ENCODE measurements at places on chromosomes 1 and 21.

DNA sequence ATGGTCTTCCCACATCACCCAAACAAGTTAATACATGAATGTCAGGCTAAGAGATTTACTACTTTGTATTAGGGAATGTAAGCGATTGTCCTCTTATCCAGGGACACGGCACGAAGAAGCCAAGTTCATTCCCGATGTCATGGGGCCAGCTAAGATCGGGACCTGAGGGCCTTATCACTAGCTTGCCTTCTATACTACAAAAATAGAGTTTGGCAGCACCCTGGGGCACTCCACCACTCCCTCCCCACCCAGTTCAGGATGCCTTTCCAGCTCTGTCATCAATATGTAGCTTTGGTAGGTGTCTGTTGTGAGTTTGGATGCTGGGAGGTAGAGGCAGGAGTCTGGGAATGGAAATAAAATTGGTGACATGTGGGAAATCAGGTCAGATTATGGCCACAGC is 197.5 kb downstream of the ATG4C start:
- no peak for DNase-seq

DNA sequence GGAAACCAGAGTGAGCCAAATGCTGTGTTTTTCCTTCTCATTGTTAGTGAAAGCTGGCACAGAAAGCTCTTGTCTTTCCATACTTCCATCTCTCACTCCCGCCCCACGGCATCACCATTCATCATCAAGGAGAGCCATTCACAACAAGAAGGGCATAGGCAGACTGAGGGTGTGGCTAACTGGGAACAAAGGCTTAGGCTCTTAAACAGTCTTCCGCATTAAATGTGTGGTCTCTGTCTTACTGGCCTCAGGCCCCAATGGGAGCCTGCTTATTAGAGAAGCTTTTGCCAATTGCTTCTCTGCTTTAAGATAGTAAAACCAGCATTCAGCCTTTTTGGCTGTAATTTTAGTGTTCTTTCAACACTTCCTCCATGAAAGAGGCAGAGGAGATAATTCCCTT is 51.4 kb downstream of the TNFSF18 start:
- no peak for DNase-seq

DNA sequence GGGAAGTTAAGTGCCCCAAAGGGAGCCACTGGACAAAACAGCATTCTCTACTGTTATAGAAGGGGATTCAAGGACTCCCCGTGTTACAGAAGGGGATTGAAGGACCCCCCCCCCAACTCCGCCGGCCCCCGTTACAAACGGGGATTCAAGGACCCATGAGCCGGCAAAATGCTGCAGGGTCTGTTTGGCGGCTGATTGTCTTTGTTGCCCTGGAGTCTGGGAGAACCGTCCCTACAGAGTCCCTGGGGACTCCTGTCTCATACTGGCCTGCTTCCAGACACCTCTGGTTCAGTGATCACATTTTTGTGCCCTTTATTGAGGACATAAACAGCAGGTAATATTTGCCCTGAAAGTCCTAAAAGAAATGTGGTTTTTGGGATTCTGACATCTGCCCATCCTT is 96.4 kb downstream of the SYF2 start:
- DNase-seq, result no peak

DNA sequence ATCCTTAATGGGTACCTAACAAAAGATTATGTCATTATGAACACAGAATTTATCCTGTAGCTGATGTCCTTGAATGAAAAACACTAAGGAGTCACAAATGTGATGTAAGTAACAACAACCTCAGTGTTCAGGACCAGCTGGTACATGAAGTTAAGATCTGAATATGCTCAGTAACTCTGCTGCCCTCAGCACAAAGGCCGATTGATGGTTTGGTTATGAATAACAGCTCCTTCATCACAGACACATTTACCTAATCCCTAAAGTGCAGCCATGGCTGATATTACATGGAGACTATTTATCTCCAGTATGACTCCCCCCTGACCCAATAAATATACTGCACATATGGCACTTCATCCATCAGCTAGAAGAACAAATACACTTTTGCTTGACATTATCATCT is 75.2 kb downstream of the PLPPR5 start:
- no peak for DNase-seq

DNA sequence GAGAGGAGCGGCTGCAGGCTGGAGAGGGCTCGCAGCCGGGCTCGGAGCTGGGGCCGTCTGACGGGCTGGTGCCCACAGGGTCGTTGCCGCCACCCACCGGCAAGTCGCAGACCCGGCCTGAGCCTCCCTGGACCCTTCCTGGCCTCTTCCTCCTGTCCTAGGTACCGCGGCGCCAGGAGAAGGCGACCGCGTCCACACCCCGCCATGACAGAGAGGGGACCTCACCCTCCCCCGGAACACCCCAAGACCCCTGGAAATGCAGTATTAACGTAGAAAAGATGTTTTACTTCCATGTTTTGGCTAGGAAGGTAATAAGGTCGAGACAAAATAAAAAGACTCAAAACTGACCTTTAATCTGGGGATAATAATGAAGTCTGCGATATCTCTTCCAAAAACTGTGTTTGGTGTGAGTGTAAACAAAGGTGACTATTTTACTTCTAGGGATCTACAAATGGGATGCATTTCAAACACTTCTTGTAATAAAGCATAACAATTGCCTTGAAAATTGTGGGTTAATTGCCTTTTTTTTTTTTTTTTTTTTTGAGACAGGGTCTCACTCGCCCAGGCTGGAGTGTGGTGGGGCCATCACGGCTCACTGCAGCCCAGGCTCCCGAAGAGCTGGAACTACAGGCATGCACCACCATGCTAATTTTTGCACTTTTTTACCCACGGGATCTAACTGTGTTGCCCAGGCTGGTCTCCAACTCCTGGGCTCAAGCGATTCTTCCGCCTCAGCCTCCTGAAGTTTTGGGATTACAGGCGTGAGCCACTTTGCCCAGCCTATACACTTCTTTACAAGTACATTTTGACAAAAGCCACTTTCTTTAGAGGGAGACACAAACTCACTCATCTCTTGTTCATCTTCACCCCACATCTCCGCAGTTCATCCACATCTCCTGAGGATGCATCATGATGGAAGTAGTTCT is 838 bp upstream of the RSRP1 start:
- DNase-seq, result no peak

GRCh38 chr1:14826172-14826636 is 227.7 kb downstream of the KAZN start:
- DNase-seq, result no peak

- no peak for DNase-seq
Measured at GRCh38 chr1:229058111-229058561, 212.8 kb upstream of the RAB4A start.

GRCh38 chr1:94539496-94539895 is 2.1 kb downstream of the F3 start:
- DNase-seq, result no peak

GRCh38 chr1:205809942-205810345 is 3.1 kb downstream of the SLC41A1 start:
- DNase-seq, result no peak

DNA sequence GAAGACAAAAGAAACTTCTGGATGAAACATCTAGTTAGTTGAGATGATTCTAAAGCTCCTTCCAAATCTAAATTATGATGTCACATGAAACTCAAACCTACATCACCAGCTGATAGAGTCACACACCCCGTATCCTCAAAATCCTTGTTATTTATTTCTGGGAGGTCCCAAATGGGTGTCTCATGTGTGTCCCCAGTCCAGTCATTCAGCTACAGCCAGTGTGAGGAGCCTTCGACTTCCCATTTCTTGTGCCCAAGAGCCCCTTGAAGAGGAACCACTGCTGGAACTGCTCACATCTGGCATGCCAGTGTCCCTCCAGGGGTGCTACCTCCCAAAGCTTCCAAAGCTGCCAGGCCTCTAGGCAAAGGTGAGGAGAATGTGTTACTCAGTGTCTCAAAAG is 32.5 kb upstream of the KCNA3 start:
- DNase-seq, result no peak

DNA sequence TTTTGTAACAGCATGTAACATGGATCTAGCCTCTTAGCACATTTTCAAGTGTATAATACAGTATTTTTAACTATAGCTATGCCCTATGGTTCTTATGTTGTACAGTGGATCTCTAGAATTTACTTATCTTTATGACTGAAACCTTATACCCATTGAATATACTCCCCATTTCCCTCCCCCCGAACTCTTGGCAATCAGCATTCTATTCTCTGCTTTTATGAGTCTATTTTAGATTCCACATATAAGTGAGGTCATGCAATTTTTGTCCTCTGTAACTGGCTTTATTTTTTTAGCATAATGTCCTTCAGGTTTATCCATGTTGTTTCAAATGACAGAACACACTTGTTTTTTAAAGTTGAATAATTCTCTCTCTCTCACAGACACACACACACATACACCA is 3.1 kb upstream of the GBP6 start:
- DNase-seq, result no peak
